Stimulated activated CD8-positive, alpha-beta memory T cell treated with anti-CD3 and anti-CD28 coated beads, Interleukin-4, amount 100 ng/mL, for 4 hours (primary cell): ENCODE measurements at places on chromosomes 2 and 18.

- no peak for DNase-seq
These were observed 115.2 kb upstream of the FOSL2 start for GRCh38 chr2:28277466-28277865.

GRCh38 chr18:79413426-79413825 is 17.7 kb downstream of the NFATC1 start:
- DNase-seq = no peak

- DNase-seq = no peak
These were observed 45.3 kb downstream of the FOSL2 start for GRCh38 chr2:28437918-28438317.

DNA sequence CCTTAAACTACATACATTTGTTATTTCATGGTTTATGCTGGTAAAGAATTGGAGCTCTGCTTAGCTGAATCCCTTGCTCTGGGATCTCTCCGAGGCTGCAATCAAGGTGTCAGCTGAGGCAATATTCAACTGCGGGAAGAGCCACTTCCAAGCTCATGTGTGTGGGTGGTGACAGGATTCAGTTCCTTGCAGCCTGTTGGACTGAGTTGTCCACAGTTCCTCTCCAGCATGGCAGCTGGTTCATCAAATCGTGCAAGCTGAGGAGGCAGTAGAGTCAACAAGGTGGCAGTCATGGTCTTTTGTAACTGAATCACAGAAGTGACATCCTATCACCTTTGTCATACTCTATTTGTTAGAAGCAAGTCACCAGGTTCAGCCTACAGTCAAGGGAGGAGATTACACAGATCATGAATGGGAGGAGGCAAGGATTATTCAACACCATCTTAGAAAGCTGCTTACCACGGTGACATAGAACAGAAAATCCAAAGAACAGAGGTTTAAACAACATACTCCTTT is 56.9 kb downstream of the CTIF start:
- no peak for DNase-seq

GRCh38 chr2:161067846-161068350 is 92.3 kb upstream of the TANK start:
- DNase-seq = no peak

DNA sequence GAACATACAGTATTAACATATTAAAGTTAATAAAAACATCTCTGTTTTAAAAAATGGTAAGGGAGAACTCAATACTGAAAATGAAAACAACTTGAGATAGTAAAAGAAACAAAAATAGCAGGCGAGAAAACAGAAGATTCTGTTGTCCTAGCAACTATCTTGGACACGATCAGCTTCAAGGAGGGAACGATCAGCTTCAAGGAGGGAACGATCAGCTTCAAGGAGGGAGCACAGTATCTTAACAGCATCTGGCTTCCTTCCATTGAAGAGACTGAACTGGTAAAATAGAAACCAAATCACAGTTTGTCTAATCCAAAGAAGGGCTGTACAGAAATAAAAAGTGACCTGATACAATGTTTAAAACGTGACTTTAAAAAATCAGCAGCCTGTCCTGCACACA is 51.8 kb downstream of the NDUFA10 start:
- no peak for DNase-seq

DNA sequence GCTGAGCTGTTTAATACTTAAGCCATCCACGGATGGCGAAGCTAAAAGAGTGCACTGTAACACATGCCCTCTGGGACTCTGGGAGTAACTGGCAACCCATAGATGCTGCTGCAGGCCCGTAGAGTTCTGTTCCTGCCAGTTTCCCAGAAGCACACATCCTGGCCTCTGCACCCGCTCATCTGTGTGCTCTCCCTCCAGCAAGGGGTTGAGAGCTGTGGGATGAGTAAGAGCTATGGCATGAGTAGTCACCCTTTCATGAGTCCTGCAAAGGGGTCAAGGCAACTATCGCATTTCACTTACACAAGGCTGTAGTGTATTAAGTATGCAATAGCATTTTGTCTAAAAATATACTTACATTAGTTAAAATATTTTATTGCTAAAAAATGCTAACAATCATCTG is 1341.8 kb upstream of the NXPH2 start:
- no peak for DNase-seq

DNA sequence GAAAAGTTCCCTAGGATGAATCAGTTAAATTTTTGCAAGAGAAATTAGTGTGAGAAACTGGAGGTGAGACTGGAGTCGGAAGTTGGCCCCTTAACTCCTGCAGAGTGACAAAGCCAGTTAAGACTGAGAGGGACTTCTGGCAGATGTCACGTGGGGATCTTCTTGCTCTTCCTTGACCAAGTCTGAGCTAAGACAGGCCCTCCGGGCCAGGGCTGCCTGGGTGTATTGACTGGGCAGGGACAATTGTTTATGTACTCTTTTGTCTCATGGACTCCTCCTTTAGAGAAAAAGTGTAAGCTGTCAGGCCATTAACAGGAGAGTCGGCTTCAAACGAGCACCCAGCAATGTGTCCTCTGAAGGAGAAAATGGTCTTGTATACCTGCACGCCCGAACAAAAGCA is 48.6 kb upstream of the RALBP1 start:
- no peak for DNase-seq

DNA sequence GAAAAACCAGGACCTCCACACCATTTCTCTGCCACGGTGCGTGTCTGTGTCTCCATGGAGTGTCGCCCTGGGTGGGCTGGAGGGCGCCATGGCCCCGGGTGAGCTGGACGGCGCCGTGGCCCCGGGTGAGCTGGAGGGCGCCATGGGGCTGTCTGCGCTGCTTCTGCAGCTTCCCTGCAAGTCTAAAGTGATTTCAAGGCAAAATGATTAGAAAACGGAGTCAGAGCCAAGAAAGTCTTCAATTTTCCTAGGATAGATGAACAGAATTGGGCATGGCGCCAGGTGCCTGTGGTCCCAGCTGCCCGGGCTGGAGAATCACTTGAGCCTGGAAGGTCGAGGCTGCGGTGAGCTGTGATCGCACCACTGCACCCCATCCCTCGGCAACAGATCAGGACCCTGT is 27.7 kb upstream of the NFATC1 start:
- DNase-seq = no peak

- DNase-seq = no peak
These were observed 64.1 kb downstream of the SOX11 start for GRCh38 chr2:5756272-5756671.

GRCh38 chr2:233705911-233706506 is 6.7 kb upstream of the UGT1A5 start:
- no peak for DNase-seq

GRCh38 chr2:101781791-101782426 is 84.4 kb downstream of the MAP4K4 start:
- no peak for DNase-seq

GRCh38 chr2:231037202-231037730 is at the start of gene C2orf72:
Gene C2orf72 (plus strand): TSS chr2:231037523. CDS start chr2:231037566, 43 bp downstream.
- no peak for DNase-seq

DNA sequence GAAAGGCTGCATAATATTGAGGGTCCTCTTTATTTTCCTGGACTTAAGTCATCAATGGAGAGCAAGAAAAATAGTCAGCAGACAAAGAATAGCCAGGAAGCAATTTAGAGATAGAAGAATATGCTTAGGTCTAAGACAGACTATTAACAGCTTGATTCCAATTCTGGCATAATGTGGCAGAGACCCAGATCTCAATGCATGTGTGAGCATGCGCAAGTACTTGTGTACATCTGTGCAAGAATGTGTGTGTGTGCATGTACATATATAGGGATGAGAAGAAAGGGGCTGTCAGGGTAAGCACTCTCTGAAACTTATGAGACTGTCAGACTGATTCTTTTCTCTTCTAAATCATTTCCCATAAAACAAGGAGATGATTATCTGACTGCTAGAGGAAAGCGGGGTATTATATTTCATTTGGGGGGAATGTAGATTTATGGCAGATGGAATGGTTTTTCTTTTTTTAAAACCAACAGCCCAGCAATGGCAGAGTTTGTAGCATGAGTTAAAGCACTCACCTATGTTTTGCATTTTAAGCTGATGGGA is 381.3 kb upstream of the SPRED2 start:
- DNase-seq = no peak

- no peak for DNase-seq
These were observed 210.9 kb upstream of the OSR1 start for GRCh38 chr2:19569300-19569791.

DNA sequence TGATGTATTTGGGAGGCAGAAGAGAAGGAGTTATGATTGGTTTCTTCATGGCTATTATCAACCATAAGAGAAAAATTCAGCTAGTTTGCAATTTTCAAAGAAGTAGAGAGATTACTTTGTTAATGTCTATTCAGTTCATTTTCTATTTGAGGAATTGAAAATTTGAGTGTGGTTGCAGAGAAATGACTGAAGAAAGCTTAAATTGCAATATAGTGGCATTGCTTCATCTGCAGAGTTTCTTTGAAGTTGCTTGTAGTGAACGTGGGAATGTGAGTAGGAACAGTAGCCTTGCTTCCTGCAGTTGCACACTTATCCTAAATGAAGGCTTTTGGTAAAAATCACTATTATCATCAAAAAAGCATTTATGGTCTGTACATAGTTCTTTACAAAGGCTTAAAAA is 14.7 kb upstream of the CYRIA start:
- no peak for DNase-seq

- DNase-seq = no peak
These were observed 47.4 kb upstream of the NXPH2 start for GRCh38 chr2:138827426-138828054.

GRCh38 chr2:127615511-127616166 is 30.3 kb upstream of the GPR17 start:
- no peak for DNase-seq

DNA sequence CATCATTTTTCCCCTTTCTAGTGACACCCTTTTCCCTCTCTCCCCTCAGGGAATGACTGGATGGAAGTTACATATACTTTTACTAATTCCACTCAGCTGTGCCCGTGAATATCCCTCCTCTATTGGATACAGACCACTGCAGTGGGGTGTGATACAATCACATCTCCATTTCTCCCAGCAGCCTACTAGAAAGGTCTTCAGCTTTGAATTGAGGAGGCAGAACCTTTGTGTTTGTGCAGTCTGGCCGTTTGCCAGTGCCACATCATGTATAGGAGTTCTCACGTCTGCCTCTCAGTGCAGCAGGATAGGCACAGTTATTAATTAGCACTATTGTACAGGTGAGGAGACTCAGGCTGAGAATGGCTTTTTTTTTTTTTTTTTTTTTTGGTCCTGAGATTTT is 16.4 kb downstream of the TNFRSF11A start:
- DNase-seq = no peak

GRCh38 chr2:215830304-215830703 is 183.0 kb downstream of the MREG start:
- no peak for DNase-seq

GRCh38 chr2:84924173-84925106 is 19.0 kb downstream of the TMSB10 start:
- no peak for DNase-seq

DNA sequence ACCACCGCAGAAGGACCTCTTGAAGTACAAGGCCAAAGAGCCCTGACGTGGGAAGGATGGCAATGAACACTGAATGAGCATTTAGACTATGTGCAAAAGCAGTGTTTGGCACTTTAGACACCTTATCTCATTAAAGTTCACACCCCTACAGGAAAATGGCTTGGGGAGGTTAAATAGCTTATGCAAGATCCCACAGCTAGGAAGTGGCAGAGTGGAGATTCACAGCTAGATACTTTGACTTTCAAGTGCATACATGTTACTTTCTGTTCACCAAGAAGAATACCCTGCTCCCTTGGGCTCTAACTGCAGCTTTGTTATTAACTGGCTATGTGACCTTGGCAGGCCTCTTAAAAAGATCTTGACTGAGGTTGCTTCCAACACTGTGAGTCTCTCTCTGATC is 58.2 kb downstream of the ICOS start:
- no peak for DNase-seq

GRCh38 chr2:240913810-240914644 is 7.9 kb downstream of the CROCC2 start:
- DNase-seq = peak; percentile 38

DNA sequence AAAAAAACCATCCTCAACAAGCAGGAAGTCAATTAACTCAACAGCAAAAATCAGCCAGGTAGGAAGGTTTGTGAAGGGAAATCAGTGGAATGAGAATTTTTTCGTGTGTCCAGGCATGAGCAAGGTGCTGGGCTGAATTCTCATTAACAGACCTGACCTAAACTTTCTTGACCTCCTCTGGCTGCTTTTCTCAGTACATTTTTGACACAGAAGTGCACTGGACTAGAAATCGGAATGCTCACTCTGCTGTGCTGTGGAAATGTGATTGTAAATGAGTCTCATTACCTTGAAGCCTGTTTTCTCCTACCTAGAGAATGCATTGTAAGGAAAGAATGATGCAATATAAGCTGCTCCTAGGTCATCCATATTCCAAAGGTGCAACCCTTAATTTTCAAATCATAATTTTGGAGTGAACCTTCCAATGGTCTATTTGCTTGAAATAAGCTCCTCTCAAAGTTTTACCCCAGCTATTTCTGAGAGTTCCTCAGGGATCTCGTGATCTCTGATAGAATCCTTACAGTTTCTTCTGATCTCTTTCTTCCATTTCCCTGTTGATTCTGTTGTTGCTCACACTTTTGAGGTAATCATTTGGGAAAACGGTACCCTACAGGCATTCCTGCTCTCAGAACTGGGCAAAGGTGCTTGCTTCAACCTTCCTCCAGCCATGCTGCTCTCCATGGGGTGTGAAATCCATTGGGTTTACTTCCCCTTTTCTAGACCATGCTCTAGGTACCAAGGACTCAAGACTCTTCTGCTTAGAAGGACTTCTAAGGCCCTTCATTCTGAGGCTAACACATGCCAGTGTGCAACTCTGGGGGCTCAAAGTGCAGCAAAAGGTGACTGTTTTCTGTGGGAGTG is 104.9 kb upstream of the ITPRID2 start:
- no peak for DNase-seq

DNA sequence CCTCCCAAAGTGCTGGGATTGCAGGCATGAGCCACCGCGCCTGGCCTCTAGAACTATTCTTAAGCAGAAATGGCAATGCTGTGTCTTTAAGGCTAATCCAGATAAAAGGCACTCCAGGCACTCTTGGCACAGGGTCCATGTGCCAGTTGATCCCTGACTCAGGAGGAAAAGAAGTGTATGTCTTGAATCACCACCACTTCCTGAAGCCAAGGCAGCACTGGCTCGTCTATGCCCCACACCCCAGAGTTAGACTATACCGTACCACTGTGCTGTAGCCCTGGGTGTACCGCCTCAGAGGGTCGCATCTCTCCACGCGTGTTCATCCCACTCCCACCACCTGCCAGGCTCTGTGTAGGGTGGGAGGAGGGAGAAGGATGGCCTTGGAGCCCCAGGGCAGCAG is 9.0 kb downstream of the TNFRSF11A start:
- DNase-seq = no peak

- DNase-seq = no peak
These were observed 8.5 kb downstream of the SPEG start for GRCh38 chr2:219443016-219443696.
